Heart right ventricle (tissue), 16 donors: ENCODE measurements at places on chromosomes 7 and 10. TPM values are rescaled to one million over a fixed set of nuclear protein-coding genes. Genes with fewer than 3 reads are reported as not detected.

GRCh38 chr10:68032113-68032512, 43.0 kb downstream of the HERC4 start:
- no peak for DNase-seq

DNA sequence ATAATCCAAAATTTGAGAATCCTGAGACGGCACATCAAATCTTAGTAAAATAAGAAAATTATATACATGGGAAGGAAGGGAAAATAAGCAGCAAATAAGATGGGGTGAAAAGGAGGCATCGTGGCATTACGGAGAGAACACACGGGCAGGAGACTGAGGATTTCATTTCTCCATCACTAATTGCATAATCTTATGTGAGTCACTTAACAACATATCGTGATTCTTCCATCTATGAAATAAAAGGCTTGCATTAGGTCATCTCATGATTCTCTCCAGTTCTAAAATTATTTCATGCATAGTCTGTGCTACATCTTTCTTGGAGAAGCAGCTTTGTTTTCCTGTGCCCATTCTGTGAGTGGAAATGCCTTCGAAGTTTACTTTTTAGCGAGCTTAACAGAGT, 288.7 kb downstream of the LRMDA start:
- no peak for DNase-seq

- DNase-seq, result no peak
These were observed 38.3 kb downstream of the CFAP58 start for GRCh38 chr10:104391969-104392296.

DNA sequence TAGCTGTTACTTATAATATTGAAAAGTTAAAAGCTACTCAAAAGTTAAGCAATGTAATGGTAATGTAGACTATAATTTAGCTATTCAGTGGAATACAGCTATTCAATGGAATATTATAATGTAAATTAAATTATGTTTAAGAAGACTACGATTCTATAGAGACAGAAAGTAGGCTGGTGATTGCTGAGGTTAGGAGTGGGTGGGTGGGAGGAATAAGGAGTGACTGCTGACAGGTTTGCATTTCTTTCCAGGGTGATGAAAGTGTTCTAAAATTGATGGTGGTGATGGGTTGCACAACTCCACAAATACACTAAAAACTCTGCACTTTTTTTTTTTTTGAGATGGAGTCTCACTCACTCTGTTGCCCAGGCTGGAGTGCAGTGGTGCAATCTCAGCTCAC, 21.4 kb downstream of the DENND2A start:
- DNase-seq, result no peak

DNA sequence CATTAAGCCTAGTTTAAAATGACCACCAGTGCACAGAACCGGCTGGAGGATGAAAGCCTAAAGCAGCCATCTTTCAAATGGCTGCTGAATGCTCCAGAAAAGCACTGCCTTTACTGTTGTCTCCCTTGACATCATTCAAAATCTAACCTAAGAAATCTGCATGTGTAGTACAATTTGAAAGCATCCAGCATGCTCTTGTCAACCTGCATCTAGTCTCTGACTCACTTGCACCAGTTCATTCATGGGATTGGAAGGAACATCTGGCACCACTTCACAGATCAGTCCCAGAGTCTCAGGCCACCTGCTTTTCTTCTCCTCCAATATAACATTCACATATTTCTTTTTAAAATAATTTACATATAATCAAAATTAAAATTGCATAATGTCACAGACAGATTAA, 76.2 kb downstream of the RNF133 start:
- no peak for DNase-seq

- no peak for DNase-seq
These were observed 615.6 kb downstream of the KCNMA1 start for GRCh38 chr10:77021966-77022490.

DNA sequence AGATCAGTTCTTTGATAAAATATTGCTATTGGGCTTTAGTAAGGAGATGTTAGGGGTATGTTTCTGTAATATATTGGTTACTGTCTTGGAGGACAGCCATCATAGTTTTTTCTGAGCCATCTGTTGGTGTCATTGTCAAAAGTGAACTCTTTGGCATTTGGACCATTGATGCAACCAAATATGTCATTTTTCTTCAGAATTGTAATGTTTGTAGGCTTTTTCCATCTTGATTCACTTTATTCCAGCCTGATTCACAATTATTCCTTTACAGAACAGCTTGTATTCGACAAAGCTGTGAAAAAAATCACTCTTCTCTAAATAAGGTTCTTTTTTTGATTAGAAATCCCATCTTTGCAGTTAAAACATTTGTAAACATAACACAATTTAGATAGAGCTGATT, 37.4 kb downstream of the SMNDC1 start:
- DNase-seq, result no peak

Gene RBM20
- 146 TPM for total RNA-seq

Gene COBL
- total RNA-seq, result 85.7 TPM

Gene EIF5AL1
- not detected for total RNA-seq

Gene MBL2
- total RNA-seq, result not detected

Gene TRIL
- total RNA-seq, result 2.4 TPM
